ENCODE measurements at places on chromosomes 3 and 15. TPM values are rescaled to one million over a fixed set of nuclear protein-coding genes. Genes with fewer than 3 reads are reported as not detected.

ZBTB38 gene
- 4.4 TPM for polyA plus RNA-seq

UROC1 gene
- 0.09 TPM for polyA plus RNA-seq

MFAP1 gene
- polyA plus RNA-seq = 23.6 TPM

VGLL4 gene
- 50.0 TPM for polyA plus RNA-seq

SCAANT1 gene
- not detected for polyA plus RNA-seq

GRCh38 chr3:169295126-169295525 lies 368.4 kb downstream of the MECOM start:
- no peak for DNase-seq

GRCh38 chr3:81695302-81695701 lies 66.1 kb downstream of the GBE1 start:
- DNase-seq = no peak

DNA sequence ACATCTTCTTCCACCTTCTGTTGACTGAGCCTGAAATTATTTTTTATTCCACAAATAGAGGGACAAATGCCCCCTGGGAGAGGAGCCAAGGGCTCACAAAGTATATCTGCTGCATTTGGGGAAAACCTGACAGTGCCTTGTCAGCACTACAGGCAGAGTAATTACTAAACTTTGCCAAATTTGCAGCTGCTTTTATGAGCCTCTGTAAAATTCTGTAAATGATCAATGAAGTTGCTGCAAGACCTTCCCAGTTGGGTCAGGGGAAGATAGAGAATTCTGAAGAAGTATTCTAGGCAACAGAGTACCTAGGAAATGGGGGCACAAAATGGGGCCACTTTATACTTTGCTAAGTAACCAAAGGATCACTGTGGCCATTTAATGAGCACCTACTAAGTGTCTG lies 10.5 kb downstream of the GHSR start:
- DNase-seq = no peak

- no peak for DNase-seq
Observed at GRCh38 chr3:64247991-64248646, 22.9 kb upstream of the PRICKLE2 start.

DNA sequence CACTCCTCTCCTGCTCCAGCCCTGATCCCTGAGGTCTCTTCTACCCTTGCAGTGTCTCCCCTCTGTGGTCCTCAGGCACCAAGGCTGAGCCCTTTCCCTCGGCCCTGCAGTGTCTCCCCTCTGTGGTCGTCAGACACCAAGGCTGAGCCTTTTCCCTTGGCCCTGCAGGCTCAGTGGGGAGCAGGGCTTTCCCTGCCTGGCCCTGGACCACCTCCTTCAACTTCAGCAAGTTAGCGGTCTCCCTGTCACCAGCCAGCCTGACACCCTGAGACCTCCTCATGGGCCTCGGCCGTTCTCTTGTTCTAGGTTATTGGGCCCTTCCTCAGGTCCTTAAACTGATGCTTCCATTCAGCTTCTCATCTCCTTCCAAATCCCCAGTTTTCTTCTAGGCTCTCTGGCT lies 4.3 kb downstream of the NRROS start:
- DNase-seq = no peak

- DNase-seq = no peak
Observed at GRCh38 chr3:123993818-123994217, 1.9 kb upstream of the ROPN1 start.

DNA sequence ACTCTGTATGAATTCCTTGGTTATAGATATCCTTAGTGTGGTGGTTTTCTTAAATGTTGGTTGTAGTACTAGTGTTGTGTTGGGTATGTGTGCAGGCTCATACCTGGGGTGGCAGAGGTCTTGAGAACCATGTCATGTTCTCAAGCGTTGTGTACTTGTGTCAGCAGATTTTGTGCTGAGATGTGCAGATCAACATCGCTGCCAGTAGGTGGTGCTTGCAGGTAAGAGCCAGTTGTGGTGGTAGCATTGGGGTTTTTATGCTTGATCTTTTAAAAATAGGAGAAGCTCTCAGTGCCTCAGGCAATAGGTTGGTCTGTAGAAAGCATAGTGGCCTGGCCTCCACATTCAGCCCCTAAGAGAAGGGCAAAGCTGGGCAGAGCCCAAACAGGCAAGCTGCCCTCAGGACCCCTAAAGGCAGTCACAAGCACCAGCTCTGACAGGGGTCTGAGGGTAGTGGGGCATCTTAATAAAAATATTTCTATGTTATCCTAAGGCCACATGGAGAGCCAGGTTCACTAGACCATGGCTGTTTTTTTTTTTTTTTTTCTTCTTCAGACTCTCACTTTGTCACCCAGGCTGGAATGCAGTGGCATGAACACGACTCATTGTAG lies 164.0 kb downstream of the IL20RB start:
- no peak for DNase-seq

- no peak for DNase-seq
Observed at GRCh38 chr15:67979281-67979680, 74.8 kb upstream of the PIAS1 start.

GRCh38 chr3:71585887-71586809 lies 2.6 kb upstream of the FOXP1 start:
- no peak for DNase-seq

DNA sequence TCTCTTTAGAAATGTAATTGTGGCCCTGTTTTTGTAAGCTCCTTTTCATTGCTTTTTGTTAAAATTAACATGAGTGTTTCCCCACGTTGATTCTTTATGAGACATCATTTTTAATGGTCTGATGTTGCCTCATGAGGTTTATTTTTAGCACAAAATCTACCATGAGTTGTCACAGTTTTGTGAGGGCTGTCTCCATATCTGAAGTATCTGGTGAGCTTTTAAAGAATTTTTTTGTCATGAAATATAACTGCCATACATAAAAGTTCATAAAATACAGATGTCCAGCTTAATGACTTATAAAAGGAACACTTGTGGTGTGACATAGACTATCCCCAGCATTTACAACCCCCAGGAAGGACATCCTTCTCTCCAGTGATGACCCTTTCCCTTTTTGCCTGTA lies 34.3 kb upstream of the CEMIP start:
- no peak for DNase-seq

GRCh38 chr15:80643431-80643951 lies 51.6 kb upstream of the ABHD17C start:
- no peak for DNase-seq

- DNase-seq = no peak
Observed at GRCh38 chr3:12436514-12437220, 47.6 kb upstream of the TSEN2 start.

- DNase-seq = peak; percentile 49
Observed at GRCh38 chr15:89690276-89691218, at the start of the genes PEX11A and WDR93. Gene PEX11A (minus strand): TSS chr15:89690754. CDS start chr15:89690632, 122 bp downstream. Gene WDR93 (plus strand): TSS chr15:89690811. CDS start chr15:89701747, 10,936 bp downstream.

DNA sequence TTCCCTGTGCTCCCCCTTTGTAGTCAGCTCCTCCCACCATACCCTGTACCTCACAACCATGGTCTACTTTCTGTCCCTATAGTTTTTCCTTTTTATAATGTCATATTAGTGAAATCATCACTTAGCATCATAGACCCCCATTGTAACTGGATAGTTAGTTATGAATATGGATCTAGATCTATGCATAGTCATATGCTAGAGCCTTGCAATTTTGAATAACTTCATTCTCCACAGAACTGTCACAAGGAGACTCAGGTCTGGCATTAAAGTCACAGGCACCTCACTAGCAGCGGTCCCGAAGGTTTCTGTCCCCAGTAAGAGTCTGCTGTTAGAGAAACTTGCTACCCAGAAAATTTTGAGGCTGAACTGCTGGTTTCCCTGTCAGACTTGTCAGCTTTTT lies 102.0 kb upstream of the NUDT16 start:
- no peak for DNase-seq

GRCh38 chr3:157276801-157277200 lies 116.9 kb upstream of the CCNL1 start:
- DNase-seq = no peak

All from H1 (cell line).